ENCODE measurements at places on chromosomes 12 and 14.

GRCh38 chr14:36221112-36221511 is 44.6 kb upstream of the PTCSC3 start:
- DNase-seq, result no peak

DNA sequence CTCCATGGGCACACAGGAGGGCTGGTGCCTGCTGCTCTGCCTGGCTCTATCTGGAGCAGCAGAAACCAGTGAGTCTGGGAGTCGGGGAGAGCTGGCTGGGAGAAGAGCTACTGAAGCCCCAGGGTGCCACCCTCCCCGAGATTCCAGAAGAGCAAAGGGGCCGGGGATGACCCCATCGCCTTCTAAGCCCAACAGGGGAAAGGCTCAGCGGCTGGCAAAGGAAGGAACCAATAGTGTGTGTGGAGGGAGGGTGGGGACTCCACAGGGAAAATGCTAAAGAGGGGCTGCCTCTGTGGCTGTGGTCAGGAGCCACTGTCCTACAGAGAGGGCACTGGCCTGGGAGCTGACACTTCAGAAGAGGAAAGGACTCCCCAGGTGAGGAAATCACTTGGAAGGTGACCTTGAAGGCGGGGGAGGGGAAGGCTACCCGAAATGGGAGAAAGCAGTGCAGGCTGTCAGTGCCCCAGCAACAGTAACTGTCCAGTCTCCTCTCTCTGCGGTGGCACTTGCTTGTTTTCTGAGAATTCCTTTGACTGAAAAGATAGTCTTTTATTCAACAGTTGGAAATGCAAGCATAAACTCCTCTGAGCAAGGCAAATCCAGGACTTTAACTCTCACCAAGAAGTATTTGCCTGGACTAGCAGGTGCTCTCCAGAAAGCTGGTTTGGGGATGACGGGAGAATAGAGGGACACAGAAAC is 552 bp downstream of the TAPBPL start:
- DNase-seq, result no peak

GRCh38 chr12:112808156-112808555 is 16.6 kb downstream of the RPH3A start:
- DNase-seq, result no peak

GRCh38 chr14:29390081-29390832 is 537.4 kb downstream of the PRKD1 start:
- DNase-seq, result no peak

Data from cardiac fibroblast (primary cell).